Fibroblast of skin of left quadriceps (primary cell): ENCODE measurements at places on chromosomes 16 and 17.

DNA sequence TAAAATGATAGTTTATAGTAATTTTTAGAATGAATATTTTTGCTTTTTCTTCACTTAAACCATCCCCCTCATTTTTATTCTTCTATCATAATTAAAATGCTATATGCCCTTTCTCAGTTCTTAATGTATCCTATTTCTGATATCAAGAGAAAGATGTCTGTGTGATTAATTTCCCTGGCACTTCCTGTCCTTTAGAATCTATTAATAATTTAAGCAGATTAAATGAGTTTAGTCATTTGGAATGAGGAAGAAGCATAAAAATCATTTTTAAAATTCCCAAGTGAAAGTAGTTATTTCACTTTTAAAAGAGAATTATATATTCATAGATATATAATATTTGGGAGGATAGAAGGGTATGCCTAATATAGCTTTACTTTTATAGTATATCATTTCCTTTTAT, 27.8 kb upstream of the CDR2 start:
- no peak for DNase-seq

DNA sequence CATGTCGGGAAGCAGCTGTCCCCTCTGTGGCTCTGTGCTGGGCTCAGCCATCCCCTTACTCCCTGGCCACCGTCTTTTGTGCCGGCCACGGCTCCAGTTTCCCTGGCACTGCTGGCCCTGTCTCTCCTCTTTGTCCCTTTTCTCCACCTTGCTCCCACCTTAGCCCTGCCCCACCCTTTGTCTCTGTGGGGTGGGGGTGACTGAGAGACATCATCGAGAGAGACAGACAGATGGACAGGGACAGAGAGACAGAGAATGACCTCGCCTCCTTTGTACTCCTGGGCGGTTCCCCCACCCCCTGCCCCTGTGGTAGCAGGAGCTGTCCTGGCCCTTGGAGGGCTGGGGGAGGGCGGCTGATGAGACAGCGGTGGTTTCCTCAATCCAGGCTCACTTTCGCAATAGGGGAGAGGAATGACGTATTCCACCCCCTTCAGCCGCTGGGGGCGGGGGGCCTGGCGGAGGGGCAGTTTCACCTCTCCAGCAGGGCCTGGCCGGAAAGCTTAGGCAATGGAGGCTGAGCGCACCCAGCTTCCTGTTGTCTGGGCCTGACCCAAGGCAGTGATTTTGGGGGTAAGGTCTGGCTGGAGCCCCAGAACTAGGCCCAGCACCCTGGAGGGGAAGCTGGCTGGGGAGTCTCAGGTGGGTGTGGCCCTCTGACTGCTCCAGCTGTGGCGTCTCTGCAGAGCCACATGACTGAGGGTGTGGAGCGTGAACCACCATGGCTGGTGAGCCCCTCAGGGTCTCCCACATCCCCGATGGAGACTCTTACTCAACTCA, 7.3 kb downstream of the FMNL1 start:
- peak; percentile 83 for DNase-seq

GRCh38 chr17:40777971-40778370, 4.4 kb downstream of the KRT27 start:
- no peak for DNase-seq

- no peak for DNase-seq
These were observed 53.0 kb downstream of the TAOK1 start for GRCh38 chr17:29443041-29443739.

GRCh38 chr16:17529982-17530760, 59.4 kb upstream of the XYLT1 start:
- no peak for DNase-seq

DNA sequence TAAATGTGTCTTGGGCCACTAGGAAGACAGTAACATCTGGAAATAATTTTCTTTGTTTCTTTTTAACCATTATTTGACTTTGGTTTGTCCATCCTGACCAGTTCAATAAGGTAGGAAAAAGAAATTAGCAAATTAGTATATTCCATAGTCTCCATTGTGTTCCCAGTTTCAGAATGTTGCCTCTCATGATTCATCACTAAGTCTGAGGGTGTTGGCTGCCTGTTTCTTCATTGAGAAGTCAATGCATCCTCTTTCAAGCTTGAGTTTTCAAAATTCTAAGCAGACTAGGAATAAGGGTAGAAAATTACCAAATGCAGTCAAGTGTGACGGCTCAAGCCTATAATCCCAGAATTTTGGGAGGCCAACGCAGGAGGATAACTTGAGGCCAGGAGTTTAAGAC, 41.9 kb downstream of the ZFHX3 start:
- DNase-seq = no peak

DNA sequence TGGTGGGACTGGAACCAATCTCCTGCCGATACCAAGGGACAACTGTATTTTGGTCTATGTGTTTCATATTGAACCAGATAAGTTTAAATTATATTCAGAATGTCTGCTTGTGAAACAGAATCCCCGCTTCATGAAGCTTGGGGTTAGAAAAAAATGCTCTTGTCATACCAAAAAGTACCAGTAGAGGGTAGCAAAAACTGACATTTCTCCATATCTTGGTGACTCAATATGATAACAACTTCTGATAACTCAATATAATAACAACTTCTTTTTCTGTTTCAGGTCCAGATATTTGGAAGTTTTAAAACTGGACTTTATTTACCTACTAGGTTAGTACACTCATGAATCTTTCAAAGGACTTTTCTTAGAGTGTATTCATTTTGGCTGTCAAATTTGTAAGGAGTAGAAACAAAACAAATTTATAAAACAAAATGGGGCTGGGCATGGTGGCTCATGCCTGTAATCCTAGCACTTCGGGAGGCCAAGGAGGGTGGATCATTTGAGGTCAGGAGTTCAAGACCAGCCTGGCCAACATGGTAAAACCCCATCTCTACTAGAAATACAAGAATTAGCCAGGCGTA, 52.3 kb upstream of the ADCY7 start:
- DNase-seq = no peak

DNA sequence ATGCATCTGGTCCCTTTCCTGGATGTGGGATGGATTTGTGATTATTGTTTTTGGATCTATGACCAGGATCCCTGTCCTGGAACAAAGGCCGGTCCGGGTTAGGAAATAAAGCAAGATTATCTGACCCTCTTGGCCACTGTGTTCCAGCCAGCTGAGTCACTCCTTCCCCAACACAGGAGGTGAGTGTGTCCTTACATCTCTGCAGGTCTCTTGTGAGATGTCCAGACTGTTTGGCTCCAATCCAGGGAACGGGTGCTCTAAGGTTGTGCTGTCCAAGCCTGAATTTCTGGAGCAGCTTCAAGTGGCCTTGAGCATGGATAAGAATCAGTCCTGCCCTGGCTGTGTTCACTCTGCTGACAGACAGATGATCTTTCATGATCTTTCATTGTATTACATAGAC, 136.5 kb upstream of the CCL2 start:
- no peak for DNase-seq

DNA sequence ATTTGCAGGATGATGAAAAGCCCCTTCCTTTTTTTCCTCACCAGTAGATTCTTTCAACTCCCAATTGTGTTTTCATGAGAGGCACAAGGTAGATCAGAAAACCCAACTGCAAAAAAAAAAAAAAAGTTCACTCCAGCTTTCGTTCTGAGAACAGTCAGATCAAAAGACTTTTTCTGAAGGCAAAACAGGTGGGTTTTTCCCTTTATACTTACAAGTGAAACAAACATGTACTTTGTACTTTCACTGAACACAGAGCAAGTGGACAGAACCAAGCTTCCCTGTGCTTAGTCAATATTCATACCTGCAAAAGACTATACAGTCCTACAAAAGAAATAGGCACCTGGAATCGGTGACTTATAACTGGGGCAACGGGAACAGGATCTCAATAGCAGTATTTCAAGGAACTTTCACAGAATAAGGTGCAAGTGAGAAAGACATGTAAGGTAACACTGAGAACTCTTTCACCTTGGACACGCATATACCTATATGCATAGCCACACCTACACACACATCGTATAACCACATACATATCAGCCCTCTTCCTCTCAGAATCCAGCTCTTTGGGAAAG, 54.1 kb downstream of the TOX3 start:
- no peak for DNase-seq

DNA sequence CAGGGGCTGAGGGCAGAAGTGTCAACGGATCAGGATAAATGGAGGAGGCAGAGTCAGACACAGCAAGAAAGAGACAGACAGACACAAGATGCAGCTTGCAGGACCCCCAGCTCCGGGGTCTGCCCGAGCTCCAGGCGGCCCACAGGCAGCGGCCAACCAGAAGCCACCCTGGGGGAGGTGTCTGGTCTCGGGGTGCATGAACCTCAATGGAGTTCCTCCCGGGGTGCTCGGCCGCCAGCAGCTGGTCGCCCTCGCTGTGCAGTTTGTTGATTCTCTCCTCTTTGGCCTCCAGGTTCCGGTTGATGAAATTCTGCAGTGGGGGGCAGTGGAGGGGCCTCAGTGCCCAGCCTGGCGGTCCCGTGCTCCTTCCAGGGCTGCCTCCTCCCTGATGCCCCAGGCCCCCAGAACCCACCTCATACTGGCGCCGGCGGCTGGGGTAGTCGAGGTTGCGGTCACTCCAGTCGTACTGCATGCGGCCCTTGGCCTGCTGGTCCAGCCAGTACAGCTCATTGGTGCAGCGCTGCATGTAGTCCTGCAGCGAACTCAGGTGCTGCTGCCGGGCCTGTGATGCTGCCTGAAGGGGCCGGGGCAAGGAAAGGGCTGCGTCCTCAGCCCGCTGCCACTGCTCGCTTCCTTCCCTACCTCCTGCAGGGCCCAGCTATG, 38.0 kb downstream of the PPL start:
- no peak for DNase-seq

GRCh38 chr17:15346066-15346595, 4.7 kb upstream of the TEKT3 start:
- DNase-seq = no peak

GRCh38 chr16:17070882-17071592, 399.7 kb downstream of the XYLT1 start:
- DNase-seq = no peak

DNA sequence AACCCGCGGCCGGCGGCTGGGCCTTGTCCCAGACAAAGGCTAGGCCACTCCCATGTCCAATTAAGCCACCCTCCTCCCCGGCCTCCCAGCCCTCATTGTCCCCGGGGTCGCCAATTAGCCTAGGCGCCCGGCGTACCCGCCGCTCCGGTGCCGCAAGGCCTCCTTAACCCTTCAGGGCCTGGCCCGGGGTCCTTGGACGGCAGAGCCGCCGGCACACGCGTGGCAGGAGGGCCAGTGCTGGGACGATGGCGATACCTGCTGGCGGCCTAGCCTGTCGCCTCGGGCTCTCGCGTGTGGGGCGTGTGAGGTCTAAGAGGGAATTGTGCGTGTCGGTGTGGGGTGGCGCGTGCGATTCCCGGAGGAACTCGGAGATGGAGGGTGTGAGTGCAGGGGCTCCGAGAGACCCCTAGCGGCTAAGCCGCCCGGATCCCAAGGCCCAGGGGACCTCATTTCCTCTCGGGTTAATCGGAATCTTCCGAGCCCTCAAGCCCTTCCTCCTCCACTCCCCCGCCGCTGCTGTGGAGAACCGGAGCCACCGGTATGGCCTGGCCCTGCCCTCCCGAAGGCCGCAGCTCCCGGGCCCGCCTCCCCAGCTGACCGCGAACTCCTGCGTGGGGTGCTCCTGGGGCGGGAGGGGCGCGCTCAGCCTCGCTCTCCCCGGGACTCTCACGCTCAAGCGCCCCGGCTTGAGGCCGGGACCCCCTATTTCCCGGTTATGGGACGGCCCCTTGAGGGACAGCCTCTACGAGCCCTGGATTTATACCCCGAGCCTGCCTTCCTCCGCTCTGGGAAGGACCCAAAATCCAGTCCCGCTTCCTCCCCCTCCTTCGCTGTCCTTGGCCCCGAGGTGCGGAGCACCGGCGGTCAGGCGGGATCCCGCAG, 11.9 kb downstream of the TBX2 start:
- DNase-seq = no peak

GRCh38 chr16:10581507-10581906, 1.1 kb upstream of the EMP2 start:
- DNase-seq = no peak

- DNase-seq = no peak
These were observed at the start of gene QRICH2 for GRCh38 chr17:76307966-76308338. Gene QRICH2, minus strand, starts transcription at chr17:76308276. Its CDS starts 278 bp downstream, at chr17:76307998.

DNA sequence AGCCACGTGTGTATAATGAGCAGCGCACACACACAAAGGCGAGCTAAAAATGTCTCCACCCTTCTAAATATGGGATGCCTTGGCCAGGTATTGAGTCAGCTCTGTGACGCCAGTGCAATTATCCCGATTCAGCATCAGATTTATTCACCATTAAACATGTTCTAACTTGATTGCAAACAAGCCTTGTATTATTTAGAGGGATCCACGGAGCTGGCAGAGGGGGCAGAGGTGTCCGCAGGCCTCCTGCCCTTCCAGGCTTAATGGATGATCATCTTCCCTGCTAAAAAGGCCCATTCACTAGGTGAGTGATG, 591.7 kb downstream of the MAF start:
- no peak for DNase-seq

DNA sequence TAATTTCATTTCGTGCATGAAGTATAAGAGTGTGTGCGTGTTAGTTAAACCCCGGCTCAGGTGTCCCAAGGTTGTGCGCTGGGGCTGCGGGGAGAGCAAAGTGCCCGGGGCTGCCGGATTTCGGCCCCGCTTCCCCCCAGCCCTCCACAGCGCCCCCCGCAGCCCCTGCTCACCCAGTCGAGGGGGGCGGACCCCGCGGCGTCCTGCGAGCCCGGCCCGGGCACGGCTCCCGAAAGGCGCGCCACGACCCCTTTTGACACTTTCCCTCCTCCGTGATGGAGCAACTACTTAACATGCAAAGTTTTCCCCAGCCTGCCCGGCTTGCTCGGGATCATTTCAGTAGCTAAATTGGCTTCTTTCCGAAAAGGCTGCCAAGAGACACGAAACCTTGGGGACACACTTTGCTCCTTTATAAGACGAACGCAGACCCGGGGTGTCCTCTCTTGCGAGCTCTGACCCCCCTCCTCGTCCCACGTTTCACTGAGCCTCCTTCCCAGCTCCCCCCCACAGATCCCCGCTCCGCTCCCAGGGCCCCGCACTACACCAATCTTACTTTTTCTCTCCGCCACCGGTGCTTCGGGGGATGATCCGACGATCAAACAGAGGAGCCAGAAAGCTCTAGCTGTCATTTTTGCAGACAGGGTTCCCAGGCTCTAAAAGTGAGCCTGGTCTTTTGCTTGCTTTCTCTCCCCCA, 552 bp downstream of the C17orf58 start:
- no peak for DNase-seq

- DNase-seq = peak; percentile 89
These were observed 8.9 kb downstream of the HSD17B2 start for GRCh38 chr16:82043680-82044584.

GRCh38 chr17:29977836-29978235, 36.4 kb downstream of the EFCAB5 start:
- DNase-seq = peak; percentile 1

DNA sequence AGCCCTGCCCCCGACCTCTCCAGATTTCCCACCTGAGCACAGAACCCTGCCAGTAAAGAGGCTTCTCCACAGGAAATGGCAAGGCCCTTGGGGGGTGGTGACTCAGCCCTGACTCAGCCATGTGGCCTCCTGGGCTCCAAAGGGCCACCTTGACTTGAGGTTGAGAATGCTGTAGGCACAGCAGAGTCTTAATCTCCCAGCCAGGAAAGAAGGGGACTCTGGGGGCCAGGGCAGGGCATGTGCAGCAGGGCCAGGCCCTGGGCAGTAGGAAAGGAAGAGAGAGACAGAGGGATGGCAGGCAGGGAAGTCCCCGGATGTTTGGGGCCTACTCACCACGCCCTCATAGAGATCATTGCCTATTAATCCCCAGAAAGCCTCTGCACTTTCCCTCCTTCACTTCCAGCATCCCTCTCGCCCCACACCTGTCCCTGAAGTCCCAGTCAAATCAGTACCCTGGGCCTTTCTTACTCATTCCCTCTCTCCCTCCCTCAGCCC, 4.8 kb upstream of the ITGA3 start:
- peak; percentile 61 for DNase-seq

GRCh38 chr16:88881007-88881615, 14.7 kb upstream of the PABPN1L start:
- DNase-seq = no peak

- peak; percentile 93 for DNase-seq
These were observed 99.7 kb upstream of the CDH8 start for GRCh38 chr16:62135911-62136310.
